ENCODE measurements at places on chromosomes 12 and 14. TPM values are rescaled to one million over a fixed set of nuclear protein-coding genes. Genes with fewer than 3 reads are reported as not detected.

Gene CMKLR1
- total RNA-seq, result not detected

Gene CLEC7A
- not detected for total RNA-seq

Gene NKX2-1
- total RNA-seq, result not detected

Gene TBX5
- not detected for total RNA-seq

Gene SRRM4
- total RNA-seq, result not detected

- H3K36me3 ChIP-seq, result no peaks in the 10 kb centered on the region
- peaks cover 22% of the 10 kb centered on the region for H3K27me3 ChIP-seq
- no peak overlapping the region for H3K4me3 ChIP-seq
- no peak overlapping the region for H3K27ac ChIP-seq
- no peak for DNase-seq
- peaks cover 6% of the 10 kb centered on the region for H3K4me1 ChIP-seq
Measured at GRCh38 chr12:139585-139984, 73.0 kb downstream of the IQSEC3 start.

DNA sequence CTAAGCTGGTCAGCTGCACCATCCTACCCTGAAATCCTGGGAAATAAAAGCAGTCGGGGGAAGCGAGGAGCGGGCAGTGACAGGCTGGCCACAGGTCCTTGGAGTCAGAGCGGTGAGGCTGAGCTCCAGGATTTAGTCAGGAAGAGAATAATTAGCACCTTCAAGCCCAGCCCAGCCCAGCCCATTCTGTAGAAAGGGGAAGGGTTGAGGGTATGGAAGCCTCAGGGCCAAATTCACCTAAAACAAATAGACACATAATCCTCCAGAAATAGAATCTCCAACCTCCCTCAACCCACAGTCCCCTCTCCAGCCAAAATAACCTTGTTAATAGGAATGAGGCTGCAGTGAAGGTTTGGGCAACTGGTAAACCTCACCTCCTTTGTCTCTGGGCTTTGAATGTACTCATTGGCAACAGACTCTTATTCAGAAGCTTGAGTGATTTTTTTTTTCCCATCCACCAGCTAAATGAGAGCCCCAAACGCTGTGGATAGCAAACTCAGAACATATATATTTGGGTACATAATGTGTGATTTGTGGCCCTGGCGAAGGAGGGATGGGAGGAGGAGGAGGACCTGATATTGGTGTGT, 334.1 kb downstream of the DPF3 start:
- H3K4me3 ChIP-seq, result no peak overlapping the region
- no peak for DNase-seq
- H3K36me3 ChIP-seq, result no peaks in the 10 kb centered on the region
- H3K4me1 ChIP-seq, result peaks cover 7% of the 10 kb centered on the region
- H3K27me3 ChIP-seq, result peaks cover 14% of the 10 kb centered on the region
- H3K27ac ChIP-seq, result no peak overlapping the region

DNA sequence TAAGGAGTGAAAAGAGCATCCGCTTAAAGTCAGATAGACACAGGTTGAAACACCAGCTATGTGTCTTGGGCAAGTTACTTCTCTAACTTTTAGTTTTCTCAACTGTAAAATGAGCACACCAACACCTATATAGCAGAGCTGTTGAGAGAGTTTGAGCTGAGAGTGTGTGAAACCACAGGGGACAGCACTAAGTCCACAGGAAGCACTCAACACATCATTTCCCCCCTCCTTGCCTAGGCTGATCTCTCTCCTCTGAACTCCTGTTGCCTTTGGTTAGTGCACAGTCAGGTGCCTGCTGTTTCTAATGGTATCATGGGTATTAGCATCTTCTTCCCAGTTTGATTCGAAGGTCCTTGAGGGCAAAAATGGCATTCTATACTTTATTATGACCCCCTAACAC, 176.7 kb downstream of the DPF3 start:
- no peak for DNase-seq
- no peak overlapping the region for H3K27ac ChIP-seq
- H3K4me1 ChIP-seq, result peaks cover 50% of the 10 kb centered on the region
- peaks cover 2% of the 10 kb centered on the region for H3K36me3 ChIP-seq
- H3K4me3 ChIP-seq, result no peak overlapping the region
- peaks cover 2% of the 10 kb centered on the region for H3K27me3 ChIP-seq

DNA sequence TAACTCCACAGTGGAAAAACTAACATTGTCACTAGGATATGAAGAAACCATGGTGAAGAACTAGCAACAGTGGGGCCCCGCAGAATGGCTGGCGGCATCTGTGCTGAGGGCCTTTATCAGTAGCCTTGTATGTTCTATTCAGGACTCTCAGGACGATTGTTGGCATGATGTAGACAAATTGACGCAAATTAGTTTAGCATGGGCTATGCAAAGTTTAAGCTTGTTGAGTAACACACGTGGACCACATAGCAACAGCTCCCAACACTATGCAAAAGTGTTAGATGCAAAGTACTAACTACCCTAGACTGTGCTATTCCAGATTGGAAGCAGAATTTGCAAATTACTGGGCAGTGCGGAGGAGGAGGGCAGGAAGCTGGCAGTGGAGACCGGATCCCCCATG, 38.2 kb upstream of the TMEM263 start:
- no peaks in the 10 kb centered on the region for H3K36me3 ChIP-seq
- no peak overlapping the region for H3K27ac ChIP-seq
- no peak overlapping the region for H3K4me3 ChIP-seq
- H3K4me1 ChIP-seq, result peaks cover 16% of the 10 kb centered on the region
- H3K27me3 ChIP-seq, result peaks cover 21% of the 10 kb centered on the region

All from activated CD4-positive, alpha-beta T cell treated with anti-CD3 and anti-CD28 coated beads, Interleukin-2, amount 10 ng/mL, durations not matched to agents 7 days and 5 days (primary cell).